Inflammatory macrophage treated with lipopolysaccharide for 4 hours (primary cell): ENCODE measurements at places on chromosomes 16 and 17.

GRCh38 chr17:27282054-27282551 lies 11.8 kb upstream of the WSB1 start:
- peak; percentile 95 for DNase-seq

- no peak for DNase-seq
These were observed 278.6 kb downstream of the CBLN1 start for GRCh38 chr16:49003022-49003421.

- no peak for DNase-seq
These were observed 433.3 kb downstream of the CA10 start for GRCh38 chr17:51725185-51725584.

- no peak for DNase-seq
These were observed 23.6 kb downstream of the TANGO6 start for GRCh38 chr16:68866933-68867332.
